Activated naive CD4-positive, alpha-beta T cell (primary cell): ENCODE measurements at places on chromosomes 2 and 18.

DNA sequence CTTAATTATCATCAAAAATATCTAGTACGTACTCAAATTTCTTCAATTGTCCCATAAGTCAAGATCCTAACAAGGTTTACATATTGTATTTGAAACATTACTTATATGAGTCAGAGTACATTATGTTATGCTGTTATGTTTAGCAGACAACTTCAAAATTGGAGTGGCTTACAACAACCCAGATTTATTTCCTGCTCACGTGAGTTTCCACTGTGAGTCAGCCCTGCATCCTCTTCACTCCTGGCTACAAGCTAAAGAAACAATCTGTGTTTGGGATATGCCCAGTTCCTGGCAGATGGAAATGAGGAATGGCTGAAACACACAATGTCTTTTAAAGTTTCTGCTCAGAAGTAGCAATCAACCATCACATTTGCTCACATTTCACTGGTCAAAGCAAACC lies 31.5 kb upstream of the TANC1 start:
- no peak for DNase-seq

- peak; percentile 67 for DNase-seq
Observed at GRCh38 chr2:74715081-74715791, 61.2 kb downstream of the SEMA4F start.

- no peak for DNase-seq
Observed at GRCh38 chr2:146374505-146374904, 1470.3 kb upstream of the ACVR2A start.

DNA sequence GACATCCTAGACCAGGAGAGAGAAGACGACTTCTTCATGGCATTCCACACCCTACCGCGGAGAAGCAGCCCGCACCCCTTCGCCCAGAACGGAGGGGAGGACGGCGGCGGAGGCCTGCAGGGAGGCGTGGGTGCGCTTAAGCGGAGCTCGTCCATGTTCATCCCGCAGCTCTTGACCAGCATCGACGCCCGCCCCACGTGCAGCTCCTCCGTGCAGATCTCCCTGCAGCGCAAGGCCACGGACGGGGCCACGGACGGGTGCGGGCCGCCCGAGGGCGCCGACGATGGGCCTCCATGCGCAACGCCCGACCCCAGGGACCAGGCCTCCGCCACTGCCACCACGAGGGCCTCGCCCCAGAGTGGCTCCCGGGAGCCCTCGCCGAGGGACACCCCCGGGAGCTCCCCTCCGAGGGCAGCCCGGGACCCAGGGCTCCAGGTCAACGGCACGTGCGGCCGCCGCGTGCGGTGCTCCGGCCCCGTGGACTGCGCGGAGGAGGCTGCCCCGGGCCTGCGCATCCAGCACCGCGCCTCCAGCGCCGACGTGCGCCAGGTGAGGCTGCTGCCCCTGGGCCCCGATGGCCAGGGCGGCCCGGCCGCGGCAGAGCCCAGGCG lies 211.8 kb downstream of the NEDD4L start:
- DNase-seq, result no peak

DNA sequence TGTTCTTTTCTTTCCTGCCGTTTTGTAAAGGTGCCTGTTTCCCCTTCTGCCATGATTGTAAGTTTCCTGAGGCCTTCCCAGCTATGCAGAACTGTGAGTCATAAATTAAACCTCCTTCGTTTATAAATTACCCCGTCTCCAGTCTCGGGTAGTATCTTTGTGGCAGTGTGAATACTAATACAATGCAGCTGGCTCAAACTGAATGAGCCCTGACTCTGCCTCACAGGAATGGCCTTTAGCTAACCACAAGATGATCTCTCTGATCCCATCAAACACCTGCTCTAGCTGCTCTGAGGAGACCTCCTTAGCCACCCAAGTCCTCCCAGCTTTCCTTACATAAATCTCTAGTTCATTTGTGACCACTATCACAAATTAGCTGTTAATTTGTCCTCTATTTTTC lies 41.5 kb upstream of the CAB39 start:
- no peak for DNase-seq

DNA sequence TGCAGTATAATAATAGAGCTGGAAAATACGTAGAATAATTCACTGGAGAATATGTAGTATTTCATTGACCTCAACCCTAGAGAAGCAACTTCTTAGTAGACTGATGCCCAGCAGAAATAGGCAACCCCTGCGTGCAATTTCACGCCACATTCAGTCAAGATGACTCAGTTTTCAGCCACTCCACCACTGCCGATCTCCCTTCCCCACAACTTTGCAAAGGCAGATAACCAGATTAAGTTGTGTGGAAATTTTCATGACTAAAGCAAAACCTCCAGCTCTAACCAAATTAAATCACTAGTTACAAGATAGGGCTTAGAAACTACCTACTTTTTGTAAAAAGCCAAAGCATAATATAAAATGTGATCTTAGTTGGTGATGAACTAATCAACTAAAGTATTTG lies 63.3 kb upstream of the STK17B start:
- no peak for DNase-seq

DNA sequence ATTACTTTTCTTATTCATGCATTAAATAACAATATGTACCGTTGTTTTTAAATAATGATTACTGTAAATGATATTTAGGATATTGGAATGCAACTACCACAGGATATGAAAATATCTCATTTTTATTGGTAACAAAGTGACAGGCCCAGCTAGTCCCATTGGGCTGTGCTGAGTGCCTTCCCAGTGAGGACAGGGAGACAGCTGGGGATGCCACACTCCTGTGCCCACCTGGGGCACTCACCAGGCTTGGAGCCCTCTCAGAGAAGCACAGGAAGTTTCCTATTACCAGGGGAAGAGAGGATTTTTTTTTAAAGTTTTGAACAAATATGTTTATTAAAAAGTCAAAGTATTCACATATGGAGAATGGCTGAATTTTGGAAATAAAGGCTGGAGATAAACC lies 48.9 kb downstream of the PARD6G start:
- no peak for DNase-seq
